CD4-positive, alpha-beta T cell treated with Interleukin-2 at 100 ng/mL for 4 hours (primary cell): ENCODE measurements at places on chromosomes 5 and 9.

- no peak for DNase-seq
These were observed 277.4 kb downstream of the AOPEP start for GRCh38 chr9:95003689-95004410.

- no peak for DNase-seq
These were observed 42.7 kb upstream of the LIFR start for GRCh38 chr5:38598994-38599617.

GRCh38 chr5:149414405-149415065, 35.4 kb upstream of the IL17B start:
- DNase-seq, result no peak

GRCh38 chr5:179607160-179607931, 16.1 kb downstream of the HNRNPH1 start:
- no peak for DNase-seq

DNA sequence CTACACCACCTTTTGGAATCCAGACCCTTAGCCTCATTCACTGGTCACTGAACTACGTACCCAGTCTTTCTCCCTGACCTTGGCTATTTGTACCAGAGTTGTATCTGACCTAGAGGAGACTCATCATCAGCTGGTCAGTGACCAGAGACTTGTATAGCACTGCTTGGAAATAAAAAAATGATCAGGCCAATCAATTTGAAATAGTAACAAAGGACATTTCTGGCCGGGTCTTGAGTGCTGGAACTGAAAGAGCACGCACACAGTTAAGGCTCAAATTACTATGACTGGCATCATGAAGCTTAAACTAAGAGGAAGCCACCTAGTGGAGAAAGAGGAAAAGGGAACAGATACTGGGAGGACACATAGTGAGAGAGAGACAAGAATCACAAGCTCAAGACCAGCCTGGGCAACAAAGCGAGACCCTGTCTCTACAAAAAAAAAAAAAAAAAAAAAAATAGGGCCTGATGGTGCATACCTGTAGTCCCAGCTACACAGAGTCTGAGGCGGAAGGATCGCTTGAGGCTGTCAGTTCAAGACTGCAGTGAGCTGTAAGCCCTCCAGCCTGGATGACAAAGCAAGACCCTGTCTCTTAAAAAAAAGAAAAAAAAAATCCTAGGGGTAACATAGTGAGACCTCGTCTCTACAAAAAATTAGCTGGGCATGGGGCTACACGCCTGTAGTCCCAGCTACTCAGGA, 12.8 kb upstream of the SRP19 start:
- DNase-seq, result peak; percentile 68

DNA sequence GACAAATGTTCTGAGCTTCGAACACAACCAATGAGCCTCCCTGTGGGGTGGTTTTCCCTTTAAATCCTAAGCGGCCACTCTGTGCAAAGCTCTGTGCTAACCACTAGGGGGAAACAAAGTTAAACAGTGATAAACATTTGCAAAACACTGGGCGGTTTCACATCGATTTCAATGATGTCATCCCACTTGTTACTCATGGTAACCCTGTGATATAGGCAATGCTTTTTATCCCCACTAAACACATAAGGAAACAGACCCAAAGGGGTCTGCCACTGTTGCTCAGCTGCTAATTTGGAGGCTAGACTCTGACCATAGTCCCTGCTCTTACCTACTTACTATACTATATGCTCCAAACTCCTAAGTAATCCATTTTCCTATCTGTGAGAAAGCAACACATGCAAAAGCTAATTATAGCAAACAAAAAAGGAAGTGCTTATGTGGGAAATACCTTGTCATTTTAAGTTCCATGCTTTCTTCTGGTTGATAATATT, 57.3 kb downstream of the PTPN3 start:
- DNase-seq, result peak; percentile 49
